ENCODE measurements at places on chromosomes 2 and 18.

- DNase-seq, result no peak
Observed at GRCh38 chr2:80057956-80058355, 246.6 kb downstream of the LRRTM1 start.

GRCh38 chr18:13226533-13227144, 8.1 kb downstream of the LDLRAD4 start:
- DNase-seq, result no peak

GRCh38 chr2:16613539-16614011, 52.1 kb downstream of the CYRIA start:
- DNase-seq, result no peak

- no peak for DNase-seq
Observed at GRCh38 chr2:8525236-8525581, 156.6 kb upstream of the ID2 start.

- DNase-seq, result no peak
Observed at GRCh38 chr2:71629771-71630453, 176.6 kb downstream of the DYSF start.
